Activated CD4-positive, alpha-beta T cell treated with anti-CD3 and anti-CD28 coated beads, Interleukin-2, amount 50 U/mL, for 4 hours (primary cell): ENCODE measurements at places on chromosomes 1 and 21.

GRCh38 chr1:230303822-230304221 is 122.3 kb downstream of the PGBD5 start:
- no peak for DNase-seq

GRCh38 chr1:46183926-46184557 is 7.8 kb upstream of the P3R3URF start:
- no peak for DNase-seq

DNA sequence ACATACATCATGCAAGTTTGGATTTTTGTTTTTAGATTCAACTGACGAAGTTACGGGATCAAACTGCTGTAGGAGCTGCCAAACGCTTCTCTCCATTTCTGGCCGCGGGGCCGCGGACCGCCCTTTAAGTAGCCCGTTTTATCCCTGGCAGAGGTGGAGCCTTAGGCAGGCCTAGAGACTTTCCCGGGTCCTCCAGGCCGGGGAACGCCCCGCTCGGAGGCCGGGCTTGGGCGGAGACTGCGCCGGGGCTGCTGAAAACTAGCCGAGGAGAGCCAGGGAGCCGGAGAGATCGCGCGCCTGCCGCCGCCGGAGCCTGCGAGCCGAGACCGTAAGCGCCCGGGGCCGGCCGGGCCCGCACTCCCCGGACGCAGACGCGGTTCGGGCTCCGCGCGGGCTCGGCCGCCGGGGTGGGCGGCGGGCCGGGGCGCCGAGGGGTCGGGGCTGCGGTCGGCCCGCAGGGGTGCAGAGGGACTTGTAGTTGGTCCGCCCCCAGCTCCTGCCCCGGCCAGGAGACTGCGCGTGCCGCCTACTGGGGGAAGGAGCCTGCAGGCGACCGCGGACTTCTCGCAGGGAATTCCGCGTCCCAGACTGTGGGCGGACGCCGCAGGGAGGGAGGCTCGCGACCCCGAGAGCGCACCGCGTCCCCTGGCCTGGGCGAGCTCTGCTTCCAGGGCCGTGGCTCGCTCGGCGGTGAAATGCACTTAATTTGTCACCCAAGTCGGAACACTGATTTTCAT is at the start of gene EPHX1:
Gene EPHX1 (plus strand): TSS at position 283 of the 737 bp plus-strand sequence. CDS start 18,606 bp downstream, outside the sequence.
- DNase-seq = peak; percentile 46

- no peak for DNase-seq
Observed at GRCh38 chr1:99441299-99442095, 177.2 kb downstream of the PLPPR4 start.

DNA sequence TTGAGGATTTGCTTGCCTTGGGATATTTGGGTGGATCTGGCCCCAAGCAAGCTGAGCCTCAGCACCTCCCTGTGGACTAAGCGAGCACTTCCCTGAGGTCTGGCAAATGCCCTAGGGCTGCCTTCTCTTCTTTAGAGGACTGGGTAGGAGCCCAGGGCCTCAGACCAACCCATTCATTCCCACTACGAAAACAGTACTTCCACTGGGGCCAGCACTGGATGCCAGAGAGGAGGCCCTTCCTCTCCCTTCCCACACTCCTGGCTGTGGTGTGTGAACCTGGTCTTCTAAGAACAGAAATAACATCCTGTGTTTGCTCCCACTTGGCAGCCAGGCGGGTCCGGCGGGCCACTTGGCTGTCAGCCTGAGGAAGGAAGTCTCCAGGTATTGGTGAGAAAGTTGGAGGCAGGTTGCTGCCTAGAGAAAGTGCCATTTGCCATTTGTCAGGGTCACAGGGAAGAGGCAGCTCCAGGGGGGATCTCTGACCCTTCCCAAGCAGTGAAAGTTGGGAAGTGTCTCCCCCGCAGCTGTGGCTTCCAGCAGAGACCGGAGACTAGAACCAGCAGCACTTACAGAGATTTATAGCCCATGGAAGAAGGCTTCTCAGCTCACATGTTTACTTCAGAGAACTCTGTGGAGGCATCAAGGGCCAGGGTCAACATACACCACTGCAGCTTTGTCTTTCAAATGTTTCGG is 323.5 kb downstream of the SIPA1L2 start:
- DNase-seq = no peak
